ENCODE measurements at places on chromosomes 12 and 14.

- DNase-seq, result no peak
These were observed 339.6 kb upstream of the TBX3 start for GRCh38 chr12:115023279-115024265.

DNA sequence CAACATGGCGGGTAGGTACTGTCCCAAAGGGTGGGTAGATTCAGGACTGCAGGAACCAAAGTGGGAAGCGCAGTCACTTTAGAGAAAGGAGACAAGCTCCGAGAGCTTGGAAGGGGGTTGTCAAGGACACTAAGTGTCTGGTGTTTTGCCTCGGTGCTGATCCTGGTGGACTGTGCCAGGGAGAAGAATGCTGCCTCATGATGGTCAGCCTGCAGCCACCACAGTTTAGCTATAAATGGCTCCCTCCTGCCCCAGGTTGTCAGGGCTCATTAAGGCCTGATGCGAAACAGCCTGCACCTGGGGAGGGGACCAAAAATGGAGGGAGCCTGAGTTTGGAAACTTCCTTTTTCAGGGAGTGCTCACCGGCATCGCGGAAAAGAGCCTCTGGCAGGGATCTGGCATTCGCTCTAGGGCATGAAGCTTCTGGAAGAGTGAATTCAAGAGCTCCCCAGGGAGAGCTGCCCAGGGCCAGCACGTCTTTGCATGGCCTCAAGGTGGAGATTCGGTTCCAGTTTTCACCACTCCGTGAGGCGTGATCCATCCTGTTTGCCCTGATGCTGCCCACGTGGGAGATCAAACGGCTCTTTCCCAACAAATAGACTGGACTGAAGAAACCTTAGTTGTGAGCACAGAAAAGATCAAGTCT, 164.0 kb downstream of the FOXN3 start:
- peak; percentile 13 for DNase-seq

DNA sequence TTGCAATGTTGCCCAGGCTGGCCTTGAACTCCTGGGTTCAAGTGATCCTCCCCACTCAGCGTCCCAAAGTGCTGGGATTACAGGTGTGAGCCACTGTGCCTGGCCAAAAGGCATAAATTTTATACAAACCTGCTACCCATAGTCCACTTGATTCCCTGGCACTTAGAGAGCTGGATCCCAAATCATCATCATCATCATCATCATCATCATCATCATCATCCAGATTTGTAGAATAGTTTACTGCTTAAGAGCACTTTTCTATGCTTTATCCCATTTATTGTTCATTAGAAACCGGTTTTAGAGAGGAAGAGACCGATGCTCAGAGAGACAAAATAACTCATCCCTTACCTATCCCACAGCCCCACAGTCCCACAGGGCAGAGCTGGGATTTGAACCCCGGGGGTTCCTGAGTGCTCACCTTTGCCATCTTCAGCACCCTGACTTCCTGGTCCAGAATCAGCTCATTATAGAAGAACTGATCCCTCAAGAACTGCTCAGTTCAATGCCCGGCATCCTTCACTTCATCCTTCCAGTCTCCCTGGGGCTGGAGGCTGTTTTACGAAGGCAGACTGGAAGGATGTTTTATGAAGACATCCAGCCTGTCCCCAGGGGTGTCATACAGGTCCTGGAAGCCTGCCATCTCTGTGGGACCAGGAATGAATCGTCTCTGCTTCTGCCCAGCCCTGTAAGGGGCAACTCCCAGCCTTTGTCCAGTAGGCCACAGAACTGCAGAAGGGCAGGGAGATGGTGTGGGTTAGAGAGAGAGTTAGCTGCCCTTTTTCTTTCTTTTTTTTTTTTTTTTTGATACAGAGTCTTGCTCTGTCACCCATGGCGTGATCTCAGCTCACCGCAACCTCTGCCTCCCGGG, 20.2 kb upstream of the OASL start:
- DNase-seq, result no peak

DNA sequence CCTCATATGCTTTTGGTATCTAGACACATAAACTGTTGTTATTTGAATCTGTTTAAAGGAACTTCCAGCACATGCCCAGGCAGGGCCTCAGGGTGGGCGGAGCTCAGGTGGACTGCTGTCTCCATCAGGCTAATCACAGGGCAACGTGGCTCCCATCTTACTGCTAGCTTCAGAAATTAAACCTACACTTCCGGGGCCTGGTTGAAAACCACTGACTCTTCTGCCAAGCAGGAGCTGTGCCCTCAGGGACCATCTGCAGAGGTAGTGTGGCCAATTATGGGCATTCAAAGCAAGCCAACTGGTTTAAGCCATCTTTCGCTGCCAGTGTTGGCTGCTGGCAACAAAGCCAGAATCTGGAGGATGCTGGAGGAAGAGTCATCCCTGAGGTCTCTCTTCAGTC, 97.5 kb downstream of the TMX1 start:
- DNase-seq, result no peak

DNA sequence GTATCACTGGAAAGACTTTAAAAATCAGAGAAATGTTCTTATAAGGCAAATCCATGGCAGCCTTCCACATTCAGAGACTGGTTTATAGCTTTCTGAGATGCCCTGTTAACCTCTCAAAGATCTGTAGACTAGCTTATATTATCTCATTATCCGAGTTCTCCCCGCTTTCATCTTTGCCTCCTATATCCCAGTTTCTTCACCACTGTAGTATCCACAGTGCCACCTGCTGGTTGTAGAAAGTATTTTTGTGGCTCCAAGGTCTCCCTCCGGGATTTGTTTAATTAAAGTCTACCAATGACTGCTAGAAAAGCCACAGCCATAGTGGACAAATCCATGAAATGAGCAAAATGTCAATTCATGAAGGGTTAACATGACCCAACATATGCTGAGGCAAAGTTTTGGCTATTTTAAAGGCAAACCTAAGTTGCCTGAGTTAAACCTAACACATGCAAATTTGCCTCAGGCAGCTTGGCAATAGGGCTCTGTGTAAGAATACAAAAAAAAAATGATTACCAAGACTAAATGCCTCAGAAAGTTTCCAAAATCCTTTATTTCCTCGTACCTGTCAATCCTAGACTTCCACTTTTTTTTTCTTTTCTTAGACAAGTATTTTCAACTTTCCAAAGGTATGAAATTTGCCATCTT, 218.8 kb upstream of the BMP4 start:
- DNase-seq, result peak; percentile 48

- no peak for DNase-seq
These were observed 9.5 kb upstream of the CISTR start for GRCh38 chr12:53761306-53761705.

DNA sequence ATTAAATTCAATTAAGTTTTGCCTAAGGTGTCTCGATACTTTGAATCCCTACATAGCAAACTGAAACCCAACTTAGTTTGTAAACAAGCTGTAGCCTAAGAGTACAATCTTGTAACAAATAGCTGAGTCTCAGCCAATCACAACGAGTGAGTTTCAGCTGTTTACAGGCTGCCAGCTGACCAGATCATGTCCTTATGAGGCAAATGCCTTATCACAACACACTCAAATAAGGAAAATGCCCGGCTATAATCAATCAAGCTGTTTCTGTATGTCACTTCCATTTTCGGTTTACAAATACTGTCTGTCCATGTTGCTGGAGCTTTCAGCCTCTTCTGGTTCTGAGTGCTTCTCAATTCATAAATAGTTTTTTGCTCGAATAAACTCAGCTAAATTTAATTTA, 943.8 kb downstream of the SLC16A7 start:
- no peak for DNase-seq

DNA sequence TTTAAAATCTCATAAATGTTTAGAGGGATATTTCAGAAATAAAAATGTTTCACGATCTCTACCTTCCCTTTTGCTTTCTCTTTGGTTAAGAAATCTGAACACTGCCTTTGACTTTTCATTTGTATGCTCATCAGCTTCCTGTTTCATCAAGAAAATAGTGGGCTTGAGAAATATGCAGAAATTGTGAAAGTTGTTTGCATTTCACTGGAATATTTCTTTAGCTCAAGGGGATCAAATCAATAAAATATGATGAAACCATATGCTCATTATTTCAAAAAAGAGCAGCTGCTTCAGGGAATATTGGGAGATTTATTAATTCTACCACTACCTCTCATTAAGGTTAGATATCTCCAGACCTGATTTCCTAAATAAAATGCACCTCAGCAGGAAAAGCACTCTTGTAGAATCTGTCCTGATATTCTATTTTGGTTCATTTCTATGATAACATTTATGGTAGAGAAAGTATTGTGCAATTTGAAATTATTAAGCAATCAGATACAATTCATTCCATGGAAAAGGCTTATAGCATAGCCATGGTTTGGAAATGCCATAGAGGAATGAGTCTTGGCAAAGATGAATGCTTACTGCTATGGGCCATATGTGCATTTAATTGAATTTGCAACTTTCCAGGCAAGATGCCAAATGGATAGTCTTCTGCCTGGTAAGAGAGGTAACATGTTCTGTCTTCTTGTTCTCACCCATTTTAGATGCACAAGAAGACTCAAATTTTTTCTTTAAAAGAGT, 212.6 kb upstream of the SLC16A7 start:
- DNase-seq, result no peak

GRCh38 chr14:59098377-59098776, 90.1 kb upstream of the DAAM1 start:
- DNase-seq, result no peak

- no peak for DNase-seq
These were observed 136.5 kb upstream of the MYL2 start for GRCh38 chr12:111056618-111057521.

- DNase-seq, result no peak
These were observed 692 bp upstream of the COX14 start for GRCh38 chr12:50111395-50111692.

GRCh38 chr12:44287545-44287944, 451.7 kb downstream of the TMEM117 start:
- DNase-seq, result no peak

- no peak for DNase-seq
These were observed 8.2 kb upstream of the ADSS1 start for GRCh38 chr14:104715871-104716270.

DNA sequence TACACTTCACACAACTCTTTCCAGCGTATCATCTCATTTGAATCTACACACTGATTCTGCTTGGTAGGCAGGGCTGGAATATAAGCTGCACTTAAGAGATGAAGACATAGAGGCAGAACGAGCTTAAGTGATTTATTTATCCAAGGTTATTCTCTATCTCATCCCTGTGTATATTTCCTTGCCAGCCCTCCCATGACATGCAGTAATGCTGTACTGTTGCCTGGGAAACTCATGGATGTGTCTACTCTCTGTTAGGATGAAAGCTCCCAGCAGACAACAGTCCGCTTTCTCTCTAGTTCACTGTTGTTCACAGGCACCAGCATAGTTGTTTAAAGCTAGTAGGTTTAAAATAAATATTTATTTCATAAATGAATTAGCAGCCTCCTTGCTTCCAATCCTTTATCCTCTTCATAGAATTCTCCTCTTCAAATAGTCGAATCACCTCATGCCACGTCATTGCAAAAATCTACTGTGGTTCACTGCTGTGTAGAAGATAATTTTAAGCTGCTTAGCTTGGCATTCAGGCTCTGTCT, 25.4 kb downstream of the FGF6 start:
- DNase-seq, result no peak

DNA sequence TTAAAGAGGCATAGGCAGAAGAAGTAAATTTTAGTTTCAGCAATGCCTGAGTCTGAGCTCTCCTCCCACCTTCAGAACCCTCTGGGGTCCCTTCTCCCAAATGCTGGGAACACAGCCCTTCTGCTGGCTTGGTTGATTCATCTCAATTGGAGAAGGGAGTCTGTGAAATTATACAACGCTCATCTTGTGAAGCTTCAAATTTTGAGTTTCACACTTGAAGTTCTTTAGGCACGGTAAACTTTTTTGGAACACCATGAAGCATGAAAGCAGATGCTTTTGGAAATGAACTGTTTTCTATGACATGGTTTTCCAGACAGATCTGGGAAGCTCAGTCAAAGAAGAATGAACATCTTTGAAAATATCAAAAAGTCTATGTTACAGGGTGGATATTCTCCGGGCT, 69.9 kb downstream of the TBK1 start:
- DNase-seq, result no peak

All from NCI-H1930 (cell line).